ENCODE measurements at places on chromosomes 7 and 10.
A peak's percentile ranks its signal among the peaks of the same experiment; 100 is the strongest.

DNA sequence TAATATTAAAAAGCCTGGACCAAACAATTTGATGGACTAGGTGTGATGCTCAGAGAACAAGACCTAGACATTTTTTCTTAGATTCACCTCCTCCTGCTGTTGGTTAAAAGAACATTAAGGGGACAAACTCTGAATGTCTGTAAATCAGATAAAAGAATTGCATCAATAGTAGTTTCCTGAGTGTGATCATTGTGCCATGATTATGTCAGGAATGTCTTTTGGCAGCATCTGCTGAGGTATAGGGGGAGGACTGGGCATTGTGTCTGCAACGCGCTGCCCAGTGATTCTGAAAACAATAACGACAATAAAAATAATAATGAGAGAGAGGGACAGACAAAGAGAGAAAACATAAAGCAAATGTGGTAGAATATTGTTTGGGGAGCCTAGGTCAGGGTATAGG is 6.9 kb downstream of the C7orf57 start:
- DNase-seq: no peak

DNA sequence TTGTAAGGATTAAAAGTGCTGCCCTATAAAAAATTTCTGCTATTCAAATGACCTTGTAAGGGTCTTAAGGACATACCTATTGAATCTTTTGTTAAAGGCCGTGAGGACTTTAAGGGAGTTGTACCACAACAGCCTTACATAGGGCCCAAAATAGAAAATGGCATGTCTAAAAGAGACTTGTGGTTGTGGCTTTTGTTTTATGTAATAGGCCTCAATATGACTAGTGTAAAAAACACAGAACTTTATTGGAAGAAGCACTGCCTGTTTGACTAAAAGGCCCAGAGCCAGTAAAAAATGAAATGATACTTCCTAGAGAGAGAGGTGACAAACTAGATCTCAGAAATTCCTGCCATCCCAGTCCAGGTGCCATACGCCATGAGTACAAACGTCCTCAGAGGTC is 286.6 kb downstream of the SEMA3D start:
- no peak for DNase-seq

GRCh38 chr10:77111611-77112550 is 525.7 kb downstream of the KCNMA1 start:
- peak; percentile 79 for DNase-seq

DNA sequence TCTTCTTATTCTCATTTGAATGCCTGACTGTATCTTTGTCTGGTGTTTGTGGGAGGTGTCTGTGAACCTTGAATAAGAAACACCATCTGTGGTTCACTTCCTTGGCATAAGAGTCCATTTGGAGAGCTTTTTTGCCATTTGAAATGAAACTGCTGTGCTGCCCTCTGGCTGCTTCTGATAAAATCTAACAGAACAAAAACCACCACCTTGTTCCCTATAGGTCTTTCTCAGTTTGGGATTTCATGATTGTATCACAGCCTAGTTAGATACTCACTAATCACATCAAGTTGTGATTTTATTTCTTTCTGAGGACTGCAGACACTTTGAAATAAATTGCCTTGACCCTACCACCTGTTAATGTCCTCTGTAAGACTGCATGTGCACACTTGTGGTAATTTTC is 102.7 kb upstream of the FAM13C start:
- DNase-seq: peak; percentile 9

DNA sequence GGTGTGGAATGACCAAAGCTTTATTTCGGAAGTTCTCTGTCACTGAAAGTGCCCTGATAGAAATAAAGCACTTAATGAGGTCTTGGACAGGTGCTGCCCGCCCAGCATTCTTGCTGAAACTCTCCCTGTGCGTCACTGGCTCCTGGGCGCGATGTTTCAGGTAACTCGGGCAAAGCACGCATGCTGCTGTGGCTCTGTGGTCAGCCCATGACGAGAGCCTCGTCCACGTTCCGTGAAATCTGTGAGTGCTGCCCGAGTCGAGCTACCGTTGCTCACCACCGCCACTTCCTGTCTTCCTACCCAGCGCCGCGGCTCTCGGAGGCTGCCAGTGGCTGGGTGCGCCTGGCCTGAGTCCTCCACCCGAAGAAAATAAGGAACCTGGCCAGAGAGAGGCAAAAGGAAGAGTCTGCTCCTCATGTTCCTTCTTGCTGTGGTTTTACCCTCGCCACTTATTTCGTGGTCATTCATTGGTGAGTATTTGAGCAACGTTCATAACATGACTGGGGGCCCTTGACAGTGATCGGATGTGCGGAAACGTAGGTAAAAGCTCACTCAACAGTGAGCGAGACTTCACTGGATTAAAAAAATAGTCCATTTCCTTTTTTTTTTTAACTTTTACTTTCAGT is 95.5 kb downstream of the MAP3K8 start:
- no peak for DNase-seq

- peak; percentile 78 for DNase-seq
Observed at GRCh38 chr10:90930070-90930837, 9.4 kb upstream of the ANKRD1 start.

GRCh38 chr10:73263693-73264347 is 11.4 kb upstream of the MRPS16 start:
- no peak for DNase-seq

GRCh38 chr7:4067476-4067760 is 614.7 kb upstream of the FOXK1 start:
- no peak for DNase-seq

DNA sequence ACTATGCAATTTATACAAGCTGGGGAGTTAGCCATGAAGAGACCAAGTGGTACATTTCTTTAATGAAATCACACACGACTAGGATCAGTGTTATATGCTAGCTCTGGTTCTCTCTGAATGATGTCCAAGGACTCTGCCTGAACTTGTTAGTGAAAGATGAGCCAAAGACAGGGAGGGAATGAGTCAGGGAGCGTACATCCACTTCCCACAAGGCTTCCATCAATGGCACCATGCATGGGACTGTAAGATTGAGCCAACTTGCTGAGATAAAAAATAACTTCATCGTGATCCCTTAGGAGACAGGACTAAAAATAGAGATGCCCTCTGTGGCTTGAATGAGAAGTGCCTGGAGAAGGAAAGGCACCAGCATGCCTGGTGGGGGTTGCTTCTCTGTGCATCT is 629.7 kb downstream of the ACTR3B start:
- no peak for DNase-seq

DNA sequence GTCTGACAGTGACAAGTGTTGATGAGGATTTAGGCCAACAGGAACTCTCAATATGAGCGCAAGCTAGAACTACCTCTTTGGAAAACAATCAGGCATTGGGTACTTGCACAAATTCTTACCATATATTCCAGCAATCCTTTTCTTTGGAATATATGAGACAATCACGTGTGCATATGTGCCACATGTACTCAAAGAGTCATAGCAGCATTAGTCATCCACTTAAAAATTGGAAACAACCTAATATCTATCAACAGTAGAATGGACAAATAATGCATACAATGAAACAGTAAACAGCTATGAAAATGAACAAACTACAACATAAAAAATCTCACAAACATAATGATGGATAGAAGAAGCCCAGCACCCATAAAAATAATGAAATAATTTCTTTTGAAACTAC is 179.7 kb downstream of the GLI3 start:
- DNase-seq: no peak

GRCh38 chr10:1268831-1269230 is 212.6 kb downstream of the WDR37 start:
- no peak for DNase-seq

DNA sequence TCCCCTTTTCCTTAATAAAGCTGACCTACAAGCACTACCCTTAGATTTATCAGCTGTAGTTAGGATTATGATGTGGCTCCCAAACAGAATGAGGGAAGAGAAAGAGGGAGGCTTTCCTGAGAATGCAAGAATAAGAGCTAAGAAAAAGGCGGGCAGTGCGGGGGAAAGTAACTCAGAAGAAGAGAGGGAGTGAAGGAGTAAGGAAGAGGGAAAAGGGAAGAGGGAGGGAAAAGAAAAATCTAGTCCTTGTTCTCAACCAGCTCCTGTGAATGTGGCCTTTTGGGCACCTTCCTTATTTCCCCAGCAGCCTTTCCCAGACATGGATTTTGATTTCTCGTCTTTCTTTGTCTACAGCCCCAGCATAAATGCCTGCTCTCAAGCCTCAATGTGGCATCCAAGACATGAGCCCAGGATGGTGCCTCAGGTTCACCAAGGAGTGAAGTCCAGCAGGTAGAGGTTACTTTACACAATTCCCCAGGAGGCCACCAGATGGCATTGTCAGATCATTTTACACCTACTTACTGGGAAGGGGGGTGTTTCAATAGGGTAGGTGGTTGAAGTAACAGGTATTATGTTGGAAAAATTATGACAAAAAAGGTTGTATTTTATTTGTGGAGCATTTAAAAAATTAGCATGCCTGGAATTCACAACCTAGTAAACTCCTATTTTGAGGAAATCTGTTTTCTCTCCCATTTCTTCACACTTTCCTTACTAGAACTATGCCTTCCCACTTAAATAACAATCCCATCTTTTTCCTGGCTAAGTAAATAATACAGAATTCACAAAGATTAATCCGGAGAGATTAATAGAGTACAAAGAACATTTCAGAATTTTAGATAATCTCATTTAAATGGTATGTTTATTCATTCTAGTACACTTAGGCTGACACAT is 106.5 kb downstream of the HTR7 start:
- DNase-seq: no peak

- no peak for DNase-seq
Observed at GRCh38 chr7:19772841-19773760, at the start of gene TMEM196. TSS of gene TMEM196 (minus strand) at chr7:19773617. CDS start at chr7:19772696, 921 bp downstream.

GRCh38 chr10:80464557-80465450 is 10.7 kb downstream of the TSPAN14 start:
- DNase-seq: no peak

DNA sequence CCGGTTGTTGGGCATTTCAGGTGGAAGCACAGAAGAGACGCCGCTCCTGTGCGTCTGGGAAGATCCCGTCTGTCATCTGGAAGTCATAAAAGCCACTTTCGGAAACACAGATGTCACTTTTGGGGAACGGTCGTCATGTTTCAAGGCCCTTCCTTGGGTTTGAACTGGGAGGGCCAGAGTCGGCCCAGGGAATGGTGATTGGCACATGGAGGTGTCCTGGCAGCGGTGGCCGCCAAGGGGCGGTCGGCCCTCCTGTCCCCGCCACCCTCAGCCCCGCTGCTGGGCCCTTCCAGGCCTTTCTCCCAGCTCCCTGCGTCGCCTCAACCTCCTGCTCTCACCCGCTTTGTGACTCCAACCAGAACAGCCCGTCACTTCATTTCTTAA is 115.2 kb upstream of the SFMBT2 start:
- DNase-seq: no peak

DNA sequence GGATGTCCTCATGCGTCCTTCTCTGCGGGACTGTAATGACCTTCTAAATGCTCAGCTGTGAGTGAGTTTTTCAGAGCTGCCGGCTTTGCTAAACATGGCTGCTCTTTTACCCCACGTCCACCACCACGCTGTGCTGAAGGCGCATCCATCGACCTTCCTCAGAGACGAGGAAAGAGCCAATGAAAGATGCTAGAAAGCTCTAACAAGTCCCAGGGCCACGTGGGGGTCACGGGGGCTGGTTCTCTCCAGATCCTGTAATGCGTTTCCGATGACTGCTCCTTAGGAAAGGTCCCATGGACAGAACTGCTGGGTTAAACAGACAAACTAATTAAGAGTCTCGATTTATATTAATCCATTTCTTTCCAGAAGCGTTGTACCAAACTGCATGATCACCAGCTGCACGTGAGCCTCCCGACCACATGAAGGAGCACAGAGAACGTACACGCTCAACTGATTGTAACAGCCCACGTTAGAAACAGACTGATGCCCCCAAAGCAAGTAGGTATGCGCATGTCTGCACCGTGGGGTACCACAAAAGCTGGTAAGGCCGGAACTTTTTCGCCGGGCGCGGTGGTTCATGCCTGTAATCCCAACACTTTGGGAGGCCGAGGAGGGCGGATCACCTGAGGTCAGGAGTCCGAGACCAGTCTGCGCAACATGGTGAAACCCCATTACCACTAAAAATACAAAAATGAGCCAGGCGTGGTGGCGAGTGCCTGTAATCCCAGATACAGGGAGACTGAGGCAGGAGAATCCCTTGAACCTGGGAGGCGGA is 109.6 kb downstream of the TCERG1L start:
- DNase-seq: no peak

DNA sequence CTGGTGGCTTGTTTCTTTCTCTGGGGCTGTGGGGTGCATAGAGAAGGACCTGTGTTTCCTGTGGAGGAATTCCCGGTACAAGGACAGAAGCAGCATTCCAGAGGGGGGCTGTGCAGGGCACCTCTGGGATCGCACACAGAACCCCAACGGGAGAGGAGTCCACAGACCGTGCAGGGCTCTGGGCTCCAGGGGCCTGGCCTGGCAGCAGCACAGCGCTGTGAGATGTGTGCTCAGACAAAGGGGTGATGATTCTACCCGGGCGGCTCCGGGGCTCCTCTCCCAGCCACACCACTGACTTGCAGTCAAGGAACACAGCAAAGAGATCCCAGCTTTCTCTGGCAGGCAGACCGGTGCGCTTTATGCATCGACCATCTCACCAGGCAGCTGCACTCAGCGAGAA is 6.9 kb upstream of the SHH start:
- DNase-seq: no peak

GRCh38 chr7:30863706-30864035 is 48.0 kb upstream of the AQP1 start:
- no peak for DNase-seq

DNA sequence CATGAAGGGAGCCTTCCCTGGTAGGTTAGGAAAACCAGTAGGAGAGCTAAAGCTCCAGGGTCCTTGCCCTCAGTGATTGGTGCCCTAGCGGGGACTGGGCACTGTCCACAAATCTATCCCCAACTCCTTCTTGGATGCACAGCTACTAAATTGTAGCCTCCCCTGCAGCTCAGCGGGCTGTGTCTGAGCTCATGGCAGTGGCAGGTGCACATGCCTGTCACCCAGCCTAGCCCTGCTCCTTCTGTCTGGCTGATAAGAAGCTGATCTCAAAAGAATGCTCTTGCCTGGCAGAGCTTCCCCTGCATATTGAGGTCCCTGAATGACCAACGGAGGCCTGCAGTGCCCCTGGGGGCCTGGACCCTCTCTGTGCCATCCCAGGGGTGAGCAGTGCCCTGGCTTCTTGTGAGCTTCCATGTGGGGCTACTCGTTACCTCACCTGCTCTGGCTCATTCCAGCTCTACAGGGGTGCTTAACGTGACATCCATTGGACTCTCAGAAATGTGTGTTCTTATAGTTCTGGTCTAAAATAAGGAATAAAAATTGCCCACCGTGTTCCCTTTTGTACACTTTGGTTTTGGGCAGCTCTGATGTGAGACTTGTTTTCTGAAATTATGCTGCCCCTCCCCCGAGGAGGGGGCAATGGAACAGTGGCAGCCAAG is 59.8 kb upstream of the ANTXRL start:
- no peak for DNase-seq
